ENCODE measurements at places on chromosomes 4 and X.

DNA sequence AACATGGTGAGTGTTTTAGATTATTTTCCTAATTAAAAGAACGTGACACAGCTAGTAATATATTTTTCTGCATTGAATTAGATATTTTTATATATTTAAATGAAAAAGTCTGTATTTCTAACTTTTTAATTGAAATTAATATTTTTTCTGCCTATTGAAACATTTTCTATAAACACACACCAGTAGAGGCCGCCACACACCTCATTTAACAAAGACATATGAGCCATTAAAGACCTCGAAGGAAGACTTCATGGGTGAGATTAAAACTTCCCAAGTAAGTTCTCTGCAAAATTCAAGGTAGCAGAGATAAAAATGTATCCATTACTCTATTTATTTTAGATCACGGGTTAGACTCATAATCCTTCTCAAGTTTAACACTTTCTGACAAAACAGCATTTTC, 8.3 kb downstream of the SLITRK2 start:
- DNase-seq = no peak

GRCh38 chr4:114921191-114921590, 192.2 kb downstream of the NDST4 start:
- DNase-seq = no peak

DNA sequence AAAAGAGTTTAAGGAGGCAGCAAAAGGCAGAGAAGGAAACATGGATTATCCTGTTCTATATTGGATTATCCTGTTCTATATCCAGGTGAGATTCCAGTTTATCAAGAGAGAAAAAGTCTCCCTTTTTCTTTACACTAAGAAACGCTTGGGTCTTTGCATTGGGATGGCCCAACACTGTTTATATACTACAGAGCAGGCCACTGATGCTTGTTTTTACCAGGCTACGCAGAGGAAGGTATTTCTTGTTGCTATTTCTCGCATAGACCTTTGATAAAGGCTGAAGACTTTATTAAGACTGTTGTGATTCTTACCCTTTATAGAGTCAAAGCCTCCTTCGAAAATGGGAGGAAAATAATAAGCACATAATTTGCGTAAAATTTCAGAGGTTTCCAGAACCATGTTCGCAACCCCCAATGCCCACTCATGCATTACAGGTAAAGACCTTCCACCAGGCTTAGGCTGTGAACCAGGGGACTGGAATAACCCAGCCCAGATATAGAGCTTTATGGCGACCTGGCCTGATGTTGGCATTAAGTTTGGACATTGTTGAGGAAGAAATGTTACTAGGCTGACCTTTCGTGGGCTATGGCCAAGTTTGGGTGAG, 218.3 kb downstream of the PTTG2 start:
- no peak for DNase-seq

DNA sequence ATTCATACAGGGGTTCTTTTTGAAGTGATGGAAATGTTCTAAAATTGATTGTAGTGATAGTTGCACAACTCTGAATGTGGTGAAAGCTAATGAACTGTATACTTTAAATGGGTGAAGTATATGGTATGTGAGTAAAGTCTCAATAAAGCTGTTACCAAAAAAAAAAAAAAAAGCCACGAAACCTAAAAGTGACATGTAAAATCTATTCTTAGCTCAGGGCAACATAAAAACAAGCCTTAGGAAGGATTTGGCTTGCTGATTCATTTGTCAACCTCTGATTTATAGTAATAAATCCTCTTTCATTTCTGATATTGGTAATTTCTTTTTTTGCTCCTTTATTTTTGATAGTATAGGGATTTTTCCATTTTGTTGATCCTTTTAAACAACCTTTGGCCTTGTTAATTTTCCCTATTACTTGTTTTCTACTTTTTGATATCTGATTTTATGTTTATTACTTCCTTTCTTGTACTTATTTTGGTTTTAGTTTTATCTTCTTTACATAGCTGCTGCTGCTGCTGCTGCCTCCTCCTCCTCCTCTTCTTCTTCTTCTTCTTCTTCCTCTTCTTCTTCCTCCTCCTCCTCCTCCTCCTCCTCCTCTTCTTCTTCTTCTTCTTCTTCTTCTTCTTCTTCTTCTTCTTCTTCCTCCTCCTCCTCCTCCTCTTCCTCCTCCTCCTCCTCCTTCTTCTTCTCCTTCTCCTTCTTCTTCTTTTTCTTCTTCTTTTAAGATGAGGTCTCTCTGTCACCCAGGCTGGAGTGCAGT, 79.4 kb downstream of the ADGRG4 start:
- DNase-seq = no peak

GRCh38 chrX:38627683-38628082, 66.3 kb downstream of the TSPAN7 start:
- DNase-seq = peak; percentile 25

DNA sequence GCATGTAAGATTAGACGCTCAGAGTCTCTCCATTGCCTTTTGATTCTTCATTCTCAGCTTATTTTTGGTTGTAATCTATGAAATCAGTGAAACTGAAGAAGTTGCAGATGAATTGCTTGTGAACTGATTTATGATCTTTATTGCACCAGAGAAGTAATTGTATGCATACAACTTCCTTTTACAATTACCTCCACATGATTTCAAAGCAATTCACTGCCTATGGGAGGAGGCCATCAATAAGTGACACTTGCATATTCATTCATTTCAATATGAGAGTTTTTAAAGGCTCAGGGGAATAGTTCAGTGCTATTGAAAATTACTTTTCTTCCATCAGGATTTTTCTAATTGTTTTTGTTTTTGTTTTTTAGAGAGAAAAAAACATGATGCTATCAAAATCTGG, 222.3 kb downstream of the NKX6-1 start:
- no peak for DNase-seq

DNA sequence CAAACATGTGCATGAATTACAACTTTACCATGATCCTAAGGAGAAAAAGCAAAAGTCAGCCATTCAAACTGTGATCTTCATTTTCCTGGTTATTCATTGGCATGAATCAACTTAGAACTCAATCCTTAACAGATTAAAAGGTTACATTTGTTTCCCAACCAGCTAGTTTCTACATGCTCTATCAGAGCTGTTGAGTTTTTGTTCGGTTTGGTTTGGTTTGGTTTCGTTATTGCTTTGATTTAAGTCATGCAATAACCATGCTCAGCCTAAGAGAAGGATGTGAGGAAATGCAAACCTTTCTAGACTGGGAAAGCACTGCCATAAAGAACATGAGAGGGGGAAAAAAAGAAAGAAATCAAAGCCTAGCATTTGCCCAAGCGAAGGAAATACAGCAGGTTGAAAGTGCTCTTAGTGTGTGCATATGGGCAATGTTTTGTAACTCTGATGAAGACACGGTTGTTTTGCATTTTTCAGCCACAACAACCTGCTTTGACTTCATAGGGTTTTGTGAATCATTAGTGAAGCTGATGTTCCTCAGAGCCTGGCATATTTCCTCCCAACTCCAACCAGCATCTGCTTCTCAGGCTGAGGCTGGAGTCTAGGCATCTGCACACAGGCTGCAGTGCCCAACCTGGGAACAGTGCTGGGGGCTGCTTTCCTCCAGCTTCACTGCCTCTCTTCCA, 234.3 kb downstream of the ZNF674 start:
- no peak for DNase-seq

DNA sequence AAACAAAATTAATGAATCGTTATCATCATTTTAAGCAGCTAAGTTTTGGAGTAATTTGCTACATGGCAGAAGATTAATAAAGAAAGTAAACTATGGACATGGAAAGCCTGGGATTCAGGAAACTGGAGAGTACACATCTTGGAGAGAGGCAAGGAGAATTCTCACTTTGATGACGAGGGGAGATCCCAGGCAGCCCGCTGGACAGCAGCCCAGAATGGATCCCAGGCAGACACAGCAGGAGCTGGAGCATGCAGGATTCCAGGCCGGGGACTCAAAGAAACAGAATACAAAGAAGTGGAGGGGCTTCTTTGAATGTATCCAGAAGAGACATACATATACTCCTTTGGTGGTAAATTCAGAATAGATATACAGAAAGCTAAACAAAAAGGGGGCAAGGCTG, 118.0 kb upstream of the ATP6AP2 start:
- no peak for DNase-seq

- no peak for DNase-seq
Measured at GRCh38 chr4:153684971-153685371, 891 bp downstream of the TLR2 start.

- DNase-seq = no peak
Measured at GRCh38 chr4:8009710-8010511, 70.2 kb upstream of the AFAP1 start.

DNA sequence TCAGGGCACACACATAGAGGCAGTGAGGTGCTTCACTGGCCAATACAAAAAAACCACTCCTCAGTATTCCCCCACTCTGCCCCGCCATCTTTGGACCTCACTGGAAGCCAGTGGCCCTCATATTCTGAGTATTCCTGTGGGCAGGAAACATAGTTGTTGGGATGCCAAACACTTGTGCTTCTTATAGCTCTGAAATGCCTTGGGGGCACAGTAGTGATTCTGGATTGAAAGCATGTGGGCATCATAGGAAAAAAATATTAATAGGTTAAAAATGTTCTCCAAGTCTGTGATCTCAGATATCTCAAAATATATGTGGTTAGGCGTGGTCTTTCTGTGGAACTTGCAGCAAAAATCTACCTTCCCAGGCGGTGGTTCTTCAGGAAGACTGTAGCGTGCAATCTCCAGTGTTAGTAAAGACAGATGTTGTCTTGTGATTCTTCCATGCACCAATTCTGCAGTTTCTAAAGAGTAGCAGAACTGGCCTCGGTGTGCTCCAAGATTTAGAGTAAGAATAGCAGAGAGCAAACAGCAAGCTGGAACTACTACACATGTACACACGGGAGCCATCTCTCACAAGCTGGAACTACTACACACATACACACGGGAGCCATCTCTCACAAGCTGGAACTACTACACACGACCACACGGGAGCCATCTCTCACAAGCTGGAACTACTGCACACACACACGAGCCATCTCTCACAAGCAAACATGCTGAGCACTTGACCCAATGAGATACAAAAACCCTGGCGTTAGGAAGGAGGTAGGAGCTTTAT, 8.0 kb upstream of the TENM3 start:
- DNase-seq = no peak

GRCh38 chr4:78938474-78938867, 767 bp downstream of the PAQR3 start:
- DNase-seq = peak; percentile 7

DNA sequence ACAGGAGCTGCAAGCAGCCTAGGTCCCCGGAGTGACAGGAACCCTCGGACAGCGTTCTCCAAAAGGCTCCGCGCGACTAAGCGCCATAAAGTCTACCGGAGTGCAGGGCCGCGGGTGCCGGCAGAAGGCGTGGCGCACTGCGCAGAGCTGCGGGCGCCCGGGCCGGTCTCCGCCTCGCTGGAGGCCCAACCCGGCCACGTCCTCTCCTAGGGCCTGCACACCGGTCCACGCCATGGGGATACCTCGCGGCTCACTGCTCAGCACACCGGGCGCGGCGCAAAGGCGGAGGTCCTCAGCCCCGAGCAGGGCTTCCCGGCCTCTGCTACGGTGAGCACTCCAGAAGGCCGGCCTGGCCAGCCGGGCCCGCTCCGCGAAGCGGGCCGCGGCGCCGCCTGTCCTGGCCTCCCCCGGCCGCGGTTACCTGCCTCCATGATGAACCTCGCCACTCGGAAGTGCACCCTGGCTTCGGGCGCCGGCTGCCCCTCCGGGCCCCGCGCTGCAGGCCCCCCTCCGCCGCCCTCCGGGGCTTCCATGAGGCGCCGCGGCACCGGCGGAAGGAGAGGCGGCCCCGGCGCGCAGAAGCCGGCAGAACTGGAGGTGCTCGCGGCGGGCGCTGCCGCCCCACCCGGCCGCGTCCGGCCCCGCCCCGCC, at the start of gene CCNQ:
CCNQ (minus strand) TSS at position 599 of the 651 bp plus-strand sequence; CDS start at position 533, 66 bp downstream.
- DNase-seq = peak; percentile 21

DNA sequence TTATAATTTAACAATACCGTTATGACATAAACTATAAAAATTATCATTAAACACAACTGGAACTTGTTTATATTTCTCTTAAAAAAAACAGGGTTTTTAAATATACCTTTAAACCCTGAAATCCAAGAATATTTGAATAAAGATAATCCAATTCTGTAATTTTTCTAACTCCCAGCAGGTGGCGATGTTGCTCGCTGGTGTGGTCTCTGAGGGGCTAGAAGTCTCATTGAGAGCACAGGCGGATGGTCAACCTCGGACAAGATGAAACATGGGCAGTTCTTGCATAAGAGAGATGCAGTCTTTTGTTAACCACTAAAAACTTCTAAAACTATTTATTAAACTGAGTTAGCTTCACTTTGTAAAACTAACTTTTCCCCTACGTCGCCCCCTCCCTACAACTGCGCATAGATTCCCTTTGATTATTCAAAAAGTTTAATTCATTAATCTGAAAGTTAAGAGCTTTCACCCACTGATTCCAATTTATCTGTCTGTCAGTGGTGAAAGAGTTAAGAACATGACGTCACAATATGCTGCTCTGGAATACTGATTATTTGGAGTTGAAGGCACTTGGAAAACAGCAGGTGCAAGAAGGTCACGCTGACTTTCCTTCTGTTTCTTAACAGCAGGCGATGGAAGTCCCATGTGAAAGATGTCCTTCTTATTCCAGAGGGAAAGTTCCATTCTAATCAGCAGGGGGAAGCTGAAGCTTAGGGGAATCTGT, 29.5 kb downstream of the DMP1 start:
- peak; percentile 19 for DNase-seq

DNA sequence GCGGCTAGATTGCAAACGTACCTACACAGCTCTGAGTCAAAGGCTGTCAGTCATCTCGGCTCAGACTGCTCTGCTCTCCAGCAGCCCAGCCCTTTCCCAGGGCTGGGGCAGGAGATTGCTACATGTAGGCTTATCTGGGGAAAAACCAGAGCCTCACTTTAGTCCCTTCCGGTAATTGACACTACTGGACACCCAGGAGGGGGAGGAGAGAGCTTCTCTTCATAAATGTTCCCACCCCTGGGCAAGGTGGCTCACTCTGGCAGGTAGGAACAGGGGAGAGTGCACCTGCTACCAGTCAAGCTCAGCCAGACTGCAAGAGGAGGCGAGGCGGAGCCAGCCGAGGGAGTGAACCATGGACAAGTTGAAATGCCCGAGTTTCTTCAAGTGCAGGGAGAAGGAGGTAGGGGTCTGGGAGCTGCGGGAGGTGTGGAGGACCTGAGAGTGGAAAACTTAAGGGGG, at the start of gene SLC6A14:
SLC6A14 (plus strand) TSS at position 249 of the 459 bp plus-strand sequence; CDS start at position 353, 104 bp downstream.
- DNase-seq = no peak

DNA sequence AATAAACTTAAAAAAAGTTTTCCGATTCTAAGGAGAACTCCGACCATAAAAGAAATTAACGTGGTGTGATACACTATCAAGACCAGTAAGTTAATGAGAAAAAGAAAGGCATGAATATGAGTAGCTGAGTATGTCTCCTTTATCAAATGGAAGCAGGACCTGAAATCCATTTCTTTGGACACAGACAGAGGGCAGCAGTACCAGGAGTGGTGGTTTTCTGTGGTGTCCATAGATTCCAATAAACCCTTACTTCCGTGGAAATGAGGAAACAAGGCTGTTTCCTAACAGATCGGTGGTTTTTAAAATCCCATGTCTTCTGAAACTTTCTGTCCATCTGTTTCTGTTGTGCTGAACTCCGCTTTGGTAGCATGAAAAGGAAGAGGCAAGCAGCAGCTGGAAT, 128.5 kb upstream of the TSPAN5 start:
- DNase-seq = no peak
